ENCODE measurements at places on chromosomes 1 and 21.

DNA sequence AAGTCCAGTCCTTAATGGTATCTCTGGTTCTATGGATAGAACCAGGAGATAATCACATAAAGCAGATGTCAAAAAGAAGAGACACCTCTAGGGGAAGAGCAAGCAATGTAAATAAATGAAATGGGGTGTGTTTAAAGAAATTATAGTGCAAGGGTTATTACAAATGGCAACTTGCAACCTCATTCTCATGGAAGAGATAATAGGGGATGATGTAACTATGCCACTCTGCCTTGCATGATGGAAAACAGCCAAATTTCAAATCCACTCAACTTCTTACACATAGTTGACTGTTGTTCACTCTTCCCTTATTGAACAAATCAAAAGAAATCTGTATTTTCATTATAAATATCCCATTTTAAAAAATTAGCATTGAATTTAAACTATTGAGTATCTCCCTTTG is 274.0 kb upstream of the TMPRSS15 start:
- no peak for DNase-seq

DNA sequence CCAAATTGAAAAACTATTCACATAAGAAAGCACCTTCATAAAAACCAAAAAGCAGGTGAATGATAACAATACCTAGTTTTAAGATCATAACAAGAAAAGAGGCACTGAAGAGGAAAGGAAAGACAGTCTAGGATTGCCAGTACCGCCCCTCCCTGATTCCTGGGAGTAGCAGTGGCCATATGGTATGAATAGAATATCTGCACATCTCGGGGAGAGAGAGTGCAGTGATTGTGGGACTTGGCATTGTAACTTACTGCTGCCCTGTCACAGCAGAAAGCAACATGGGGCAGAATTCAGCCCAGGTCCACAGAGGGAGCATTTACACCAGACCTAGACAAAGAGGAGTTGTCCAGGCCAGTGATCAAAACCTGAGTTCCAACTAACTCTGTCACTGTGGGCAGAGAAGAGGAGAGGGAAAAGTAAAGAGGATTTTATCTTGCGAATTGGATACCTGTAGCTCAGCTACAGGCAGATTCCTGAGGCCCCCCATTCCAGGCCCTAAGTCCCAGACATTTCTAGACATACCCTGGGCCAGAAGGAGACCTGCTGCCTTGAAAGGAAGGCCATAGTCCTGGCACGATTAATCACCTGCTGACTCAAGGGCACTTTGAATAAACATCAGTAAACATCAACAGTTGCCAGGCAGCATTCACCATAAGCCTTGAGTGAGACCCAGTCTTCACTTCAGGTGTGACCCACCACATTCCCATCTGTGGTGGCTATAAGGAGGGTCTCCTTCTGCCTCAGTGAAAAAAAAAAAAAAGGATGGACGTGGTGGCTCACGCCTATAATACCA is 397.5 kb downstream of the TGFB2 start:
- no peak for DNase-seq

- DNase-seq: no peak
Observed at GRCh38 chr1:203405703-203406438, 54.9 kb upstream of the FMOD start.

GRCh38 chr1:234699795-234700665 is 90.1 kb upstream of the IRF2BP2 start:
- peak; percentile 76 for DNase-seq

GRCh38 chr1:70719154-70719553 is 308.1 kb downstream of the CTH start:
- DNase-seq: peak; percentile 18

DNA sequence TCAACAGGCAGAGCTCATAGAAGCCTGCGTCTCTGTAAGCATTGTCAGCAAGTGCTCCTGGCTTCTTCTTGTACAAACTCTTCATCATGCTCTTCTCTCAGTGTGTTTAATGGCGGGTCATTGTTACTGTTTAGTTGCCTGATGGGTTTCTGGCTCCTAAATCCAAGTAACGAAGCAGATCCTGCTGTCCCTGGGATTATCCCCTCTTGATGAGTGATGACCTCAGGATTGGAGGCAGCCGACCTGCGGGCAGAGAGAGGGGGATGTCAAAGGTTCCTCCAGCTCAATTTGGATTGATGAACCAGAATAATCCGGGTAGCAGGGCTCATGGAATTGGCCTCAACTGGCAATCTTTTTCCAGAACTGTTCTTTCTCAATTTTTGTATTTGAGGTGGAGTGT is 66.1 kb upstream of the BARHL2 start:
- no peak for DNase-seq

GRCh38 chr1:111222308-111223125 is 5.0 kb upstream of the CHI3L2 start:
- peak; percentile 33 for DNase-seq

DNA sequence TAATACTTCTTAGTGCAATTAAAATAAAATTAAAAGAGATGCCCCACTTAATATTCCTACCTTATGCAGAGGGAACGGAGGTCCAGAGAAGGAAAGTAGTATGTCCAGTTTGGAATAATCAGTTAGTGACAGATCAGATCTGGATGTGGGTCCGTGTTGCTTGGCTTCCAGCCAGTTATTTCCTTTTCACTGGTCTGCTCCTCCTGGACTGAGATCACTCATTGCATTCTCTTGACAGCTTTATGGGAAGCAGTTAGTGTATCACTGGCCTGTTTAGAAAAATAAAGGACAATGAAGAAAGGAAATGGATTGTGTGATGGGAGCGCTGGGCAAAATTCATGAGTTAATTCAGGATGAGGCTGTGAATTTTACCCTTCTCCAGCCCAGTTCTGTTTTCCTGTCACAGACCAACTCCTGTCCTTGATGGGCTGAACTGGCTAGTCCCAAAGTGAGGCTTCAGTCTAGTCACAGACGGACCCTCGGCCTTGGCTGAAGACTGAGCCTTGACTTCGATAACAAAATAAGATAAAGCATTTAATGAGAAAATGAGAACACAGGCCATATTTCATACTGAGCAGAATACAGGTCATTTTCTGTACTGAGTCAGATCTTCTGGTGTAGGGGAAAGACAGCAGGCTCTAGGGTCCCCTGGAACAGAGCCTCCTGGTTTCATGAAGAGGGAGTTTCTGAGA is 85.2 kb upstream of the TRABD2B start:
- no peak for DNase-seq

- no peak for DNase-seq
Observed at GRCh38 chr21:46155514-46156377, at the start of gene FTCD. TSS of gene FTCD (minus strand) at chr21:46155579. CDS start at chr21:46155523, 56 bp downstream.

DNA sequence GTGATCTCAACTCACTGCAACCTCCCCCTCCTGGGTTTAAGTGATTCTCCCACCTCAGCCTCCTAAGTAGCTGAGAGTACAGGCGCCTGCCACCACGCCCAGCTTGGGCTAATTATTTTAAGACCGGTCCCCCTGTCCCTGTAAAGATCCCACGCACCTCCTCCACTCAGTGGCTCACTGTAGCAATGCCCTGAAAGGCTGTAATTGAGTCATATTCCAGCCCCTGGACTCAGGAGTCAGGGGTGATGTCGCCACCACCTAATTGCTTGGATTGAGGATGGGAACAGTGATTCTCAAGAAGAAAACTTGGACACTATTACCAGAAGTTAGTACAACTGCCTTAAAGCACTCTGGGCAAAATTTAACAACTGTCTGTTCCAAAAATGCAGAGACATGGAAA is 3.1 kb upstream of the EDARADD start:
- no peak for DNase-seq

DNA sequence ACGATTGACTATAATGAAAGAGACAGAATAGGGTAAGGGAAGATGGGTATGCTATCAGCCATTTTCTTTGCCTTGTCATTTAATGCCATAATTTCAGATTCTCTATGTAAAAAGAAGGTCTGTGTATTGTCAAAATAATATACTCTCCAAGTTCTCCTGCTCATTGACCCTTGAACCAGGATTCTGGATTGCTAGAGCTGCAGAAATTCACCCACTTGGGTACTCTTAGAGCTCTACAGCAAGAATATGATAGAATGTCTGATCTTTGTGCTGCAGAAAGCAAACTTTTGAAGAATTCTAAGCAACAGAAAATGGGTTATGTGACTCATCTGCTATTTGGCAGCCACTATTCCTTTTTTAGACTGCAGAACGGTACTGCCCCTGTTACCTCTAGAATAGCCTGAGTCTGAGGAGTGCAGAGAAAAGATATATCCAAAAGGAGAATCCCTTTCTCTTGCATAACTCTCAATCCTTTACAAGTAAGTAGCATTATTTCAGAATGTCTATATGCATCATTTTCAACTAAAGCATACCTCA is 78.2 kb upstream of the TENT5C start:
- peak; percentile 28 for DNase-seq

DNA sequence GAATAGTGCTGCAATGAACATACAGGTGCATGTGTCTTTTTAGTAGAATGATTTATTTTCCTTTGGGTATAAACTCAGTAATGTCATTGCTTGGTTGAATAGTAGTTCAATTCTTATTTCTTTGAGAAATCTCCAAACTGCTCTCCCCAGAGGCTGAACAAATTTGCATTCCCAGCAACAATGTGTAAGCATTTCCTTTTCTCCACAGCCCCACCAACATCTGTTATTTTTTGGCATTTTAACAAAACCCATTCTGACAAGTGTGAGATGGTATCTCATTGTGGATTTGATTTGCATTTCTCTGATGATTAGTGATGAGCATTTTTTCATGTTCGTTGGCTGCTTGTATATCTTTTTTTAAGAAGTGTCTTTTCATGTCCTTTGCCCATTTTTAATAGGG is 21.9 kb upstream of the EEIG2 start:
- DNase-seq: no peak

DNA sequence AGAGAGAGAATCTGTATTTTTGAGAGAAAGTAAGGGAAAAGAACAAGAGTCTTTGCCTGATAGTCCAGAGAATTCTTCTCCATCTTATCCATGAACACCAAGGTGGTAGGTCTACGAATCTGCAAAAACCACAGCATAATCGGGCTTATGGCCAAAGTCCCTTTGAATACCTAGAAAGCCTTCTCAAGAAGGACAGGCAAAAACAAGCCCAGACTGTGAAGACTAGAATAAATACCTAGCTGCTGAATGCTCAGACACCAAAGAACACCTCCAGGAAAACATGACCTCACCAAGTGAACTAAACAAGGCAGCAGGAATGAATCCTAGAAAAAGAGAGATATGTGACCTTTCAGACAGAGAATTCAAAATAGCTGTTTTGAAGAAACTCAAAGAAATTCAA is 79.2 kb downstream of the HFM1 start:
- DNase-seq: no peak

- DNase-seq: no peak
Observed at GRCh38 chr1:202291001-202291400, 50.7 kb downstream of the UBE2T start.

- DNase-seq: no peak
Observed at GRCh38 chr1:218408942-218409341, 63.8 kb downstream of the TGFB2 start.

Data from fibroblast of skin of abdomen (primary cell).